Fibroblast of skin of right biceps (primary cell): ENCODE measurements at places on chromosomes 7 and 10.

GRCh38 chr7:135076882-135077281 is 71.0 kb upstream of the TMEM140 start:
- no peak for DNase-seq

DNA sequence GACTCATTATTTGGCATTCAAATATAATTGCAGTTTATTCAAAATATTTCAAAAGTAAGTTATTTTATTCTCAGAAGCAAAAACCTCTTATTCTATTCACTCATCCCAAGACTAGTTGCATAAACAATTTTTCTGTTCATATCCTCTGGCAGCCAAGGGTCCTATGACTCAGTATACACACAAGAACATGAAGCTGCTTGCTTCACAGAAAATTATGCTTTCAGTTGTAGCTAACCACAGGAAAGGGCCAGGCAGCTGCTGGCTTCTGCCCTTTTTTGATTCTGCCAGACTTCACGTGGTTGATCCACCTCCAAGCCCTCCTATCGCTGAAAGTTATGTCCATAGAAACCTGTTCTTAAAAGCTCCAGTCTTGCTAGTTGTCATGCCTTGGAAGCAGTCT is 108.8 kb downstream of the ABCA13 start:
- DNase-seq: peak; percentile 80

DNA sequence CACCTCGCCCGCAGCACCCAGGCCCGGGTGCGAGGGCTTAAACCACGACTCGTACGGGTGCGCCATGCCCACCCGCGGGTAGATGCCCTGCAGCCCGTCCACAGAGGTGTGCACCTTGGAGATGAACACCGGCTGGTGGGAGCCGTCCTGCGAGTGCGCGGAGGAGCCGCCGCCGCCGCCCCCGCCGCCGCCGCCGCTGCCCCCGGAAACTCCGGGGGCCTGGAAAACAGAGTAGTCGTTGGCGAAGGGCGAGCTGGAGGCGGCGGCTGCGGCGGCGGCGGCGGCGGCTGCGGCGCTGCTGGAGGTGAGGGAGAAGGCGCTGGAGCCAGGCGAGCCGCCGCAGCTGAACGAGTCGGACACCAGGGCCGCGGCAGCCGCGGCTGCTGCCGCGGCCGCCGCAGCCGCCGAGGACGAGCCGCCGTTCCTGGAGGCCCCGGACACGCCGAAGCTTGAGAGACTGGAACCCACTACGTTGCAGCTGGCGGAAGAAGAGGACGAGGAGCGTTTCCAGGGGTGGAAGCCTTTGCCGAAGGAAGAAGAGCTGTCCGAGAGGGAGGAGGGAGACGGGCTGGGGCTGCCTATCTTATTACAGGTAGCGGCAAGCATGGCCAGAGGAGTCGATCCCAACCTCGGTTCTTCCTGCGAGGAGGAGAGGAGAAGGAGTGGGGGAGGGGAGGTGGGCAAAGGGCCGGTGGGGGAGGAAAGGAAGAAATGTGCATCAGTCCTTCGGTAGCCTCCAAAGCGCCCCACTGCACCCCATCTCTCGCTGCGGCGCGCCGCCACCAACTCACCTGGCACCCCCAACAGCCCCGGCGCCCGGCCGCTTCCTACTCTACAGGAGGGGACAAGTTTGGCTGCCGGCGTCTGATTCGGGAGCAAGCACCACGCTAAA is 1.3 kb downstream of the SP8 start:
- DNase-seq: peak; percentile 8

GRCh38 chr7:131196803-131197202 is 130.9 kb upstream of the MKLN1 start:
- DNase-seq: peak; percentile 53

GRCh38 chr10:97320480-97321031 is 1.5 kb downstream of the FRAT1 start:
- no peak for DNase-seq

DNA sequence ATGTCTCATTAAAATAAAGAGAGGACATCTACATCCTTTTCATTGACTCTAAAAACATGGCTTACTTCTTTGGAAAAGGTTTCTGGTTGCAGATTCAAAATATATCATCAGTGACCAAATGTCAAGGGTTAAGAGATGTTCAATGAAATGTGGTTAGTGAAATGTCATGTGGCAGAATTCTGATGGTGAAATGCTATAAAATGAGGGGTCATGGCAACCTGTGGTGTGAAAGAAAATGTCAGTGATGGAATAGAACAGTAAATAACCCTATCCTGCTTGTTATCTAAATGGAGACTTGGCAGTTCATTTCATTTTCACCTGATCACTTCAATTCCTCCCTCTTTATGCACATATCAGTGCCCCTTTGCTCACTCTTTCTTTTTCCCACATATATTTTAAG is 79.4 kb downstream of the TFPI2 start:
- no peak for DNase-seq
